CMK (cell line): ENCODE measurements at places on chromosomes 7 and 10.

DNA sequence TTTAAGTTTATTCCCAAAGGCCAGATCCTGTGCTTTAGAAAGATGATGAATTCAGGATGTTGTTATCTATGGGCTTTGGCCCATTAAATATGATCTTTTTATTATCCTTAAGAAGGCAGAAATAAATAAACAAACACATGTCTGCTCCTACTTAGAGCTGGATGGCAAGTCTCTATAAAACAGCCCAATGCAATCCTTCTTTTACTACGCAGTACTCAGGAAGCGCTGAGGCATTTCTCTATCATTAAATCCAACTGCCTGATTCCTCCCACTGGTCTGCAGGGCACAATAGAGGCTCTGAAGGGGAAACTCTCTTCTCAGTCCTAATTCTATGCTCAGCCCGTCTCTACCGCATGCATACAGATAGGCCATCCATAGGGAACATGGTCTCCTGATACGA lies 144.5 kb upstream of the TMEM72 start:
- no peak for DNase-seq

DNA sequence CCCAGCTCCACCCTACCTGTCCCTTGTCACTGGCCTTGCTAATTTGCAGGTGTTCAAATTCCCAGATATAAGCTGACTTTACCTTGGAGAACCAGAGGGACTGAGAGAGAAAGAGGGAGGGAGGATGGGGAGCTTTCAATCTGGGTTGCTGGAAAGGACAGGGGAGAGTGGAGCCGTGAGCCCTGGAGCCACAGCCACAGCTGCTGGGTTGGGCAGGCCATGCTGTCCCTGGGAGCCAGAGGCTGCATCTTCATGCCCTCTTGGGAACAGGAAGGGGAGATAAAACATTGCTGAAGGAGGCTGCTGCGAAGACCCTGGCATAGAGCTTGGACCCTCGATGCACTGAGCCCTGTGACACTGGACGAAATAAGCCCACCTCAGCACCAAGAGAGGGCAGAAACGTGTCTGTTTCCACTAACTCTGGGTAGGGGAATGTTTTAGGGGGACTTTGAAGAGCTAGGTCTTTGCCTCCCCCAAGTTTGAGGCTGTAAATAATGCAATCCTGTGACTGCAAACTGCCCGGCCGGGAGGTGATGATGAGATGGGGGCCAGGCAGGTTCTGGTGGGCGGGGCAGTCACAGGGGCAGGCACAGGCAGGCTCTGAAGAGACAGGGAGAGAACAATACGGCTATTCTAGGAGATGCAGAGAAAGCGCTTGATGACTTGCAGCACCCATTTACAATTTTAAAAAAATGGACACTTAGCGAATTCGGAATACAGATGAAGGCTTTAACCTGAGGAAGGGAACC lies 5.8 kb upstream of the JAKMIP3 start:
- no peak for DNase-seq

DNA sequence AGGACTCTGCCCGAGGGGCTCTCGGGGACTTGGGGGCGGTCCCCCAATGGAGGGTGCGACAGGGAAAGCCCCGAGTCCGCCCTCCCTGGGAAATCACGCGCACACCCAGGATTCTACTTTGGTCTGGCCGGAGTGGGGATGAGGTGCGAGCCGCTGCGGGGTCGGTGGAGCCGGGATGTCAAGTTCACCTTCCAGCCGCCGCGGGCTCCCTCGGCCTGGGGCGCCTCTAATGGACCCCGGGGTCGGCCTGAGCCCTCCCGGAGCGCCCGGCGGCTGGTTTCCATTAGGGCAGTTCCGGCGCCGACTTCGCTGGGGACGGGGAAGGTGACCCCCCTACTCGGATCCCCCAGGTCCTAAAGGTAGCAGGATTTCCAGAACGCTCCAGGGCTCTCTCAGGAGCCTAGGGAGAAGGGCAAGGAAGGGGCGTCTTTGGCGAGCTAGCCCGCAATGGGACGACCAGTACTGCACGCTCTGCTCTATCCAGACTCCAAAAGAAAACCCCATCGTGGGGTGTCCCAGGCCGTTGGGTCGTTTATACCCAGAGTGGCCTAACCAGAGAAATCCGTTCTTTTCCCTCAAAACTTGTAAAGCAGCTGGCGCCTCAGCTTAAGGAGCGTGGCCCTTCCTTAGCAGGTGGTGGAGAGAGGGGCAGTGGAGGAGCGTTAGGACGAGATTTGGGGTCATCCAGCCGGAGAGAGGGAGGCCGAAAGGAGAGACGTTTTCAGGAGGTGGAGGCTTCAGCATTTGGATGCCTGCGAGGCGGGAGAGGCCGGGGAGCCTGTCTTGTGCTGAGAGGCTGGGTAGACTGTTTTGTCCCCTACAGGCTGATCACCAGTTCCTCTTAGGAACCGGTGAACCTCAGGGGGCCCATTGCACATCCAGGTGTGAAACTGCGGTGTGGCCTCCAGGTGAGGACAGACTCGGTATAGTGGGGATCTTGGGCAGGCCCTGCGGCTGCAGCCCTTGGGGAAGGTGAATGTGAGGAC lies 860 bp upstream of the WDR86 start:
- no peak for DNase-seq

DNA sequence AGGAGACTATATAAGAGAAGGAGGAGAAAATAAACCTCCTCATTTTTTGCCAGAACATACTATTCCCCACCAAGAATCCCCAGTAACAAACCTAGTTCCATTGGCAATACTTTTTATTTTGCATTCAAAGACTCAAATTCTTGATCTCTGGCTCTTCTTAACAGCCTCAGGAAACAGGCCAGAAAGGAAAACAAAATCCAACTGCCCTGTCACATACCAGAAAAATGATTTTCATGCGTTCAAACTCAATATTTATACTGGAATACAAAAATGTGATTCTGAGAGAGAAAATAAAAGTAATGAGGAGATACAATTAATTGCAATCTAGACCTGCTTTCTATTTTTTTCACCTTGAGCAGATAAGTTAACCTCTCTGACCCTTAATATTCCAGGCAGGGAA lies 435.9 kb upstream of the AUTS2 start:
- DNase-seq = no peak

DNA sequence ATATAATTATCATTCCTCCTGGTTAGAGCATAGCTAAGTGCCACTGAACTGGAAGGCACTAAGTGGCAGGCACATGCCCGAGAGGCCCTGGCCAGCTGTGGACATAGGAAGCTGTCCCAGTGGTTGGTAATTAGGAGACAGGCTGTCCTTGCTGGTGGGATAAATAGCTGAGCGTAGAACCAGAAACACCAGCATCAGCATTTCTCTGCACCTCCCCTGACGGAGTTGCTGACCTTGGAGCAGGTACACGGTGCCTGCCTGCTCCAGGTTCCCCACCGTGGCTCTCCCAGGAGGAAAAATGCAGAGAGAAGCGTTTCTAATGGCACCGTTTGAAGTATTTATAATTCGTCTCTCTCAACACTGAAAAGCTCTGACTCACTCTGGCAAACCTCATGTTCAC lies 5.6 kb upstream of the ABLIM1 start:
- no peak for DNase-seq

DNA sequence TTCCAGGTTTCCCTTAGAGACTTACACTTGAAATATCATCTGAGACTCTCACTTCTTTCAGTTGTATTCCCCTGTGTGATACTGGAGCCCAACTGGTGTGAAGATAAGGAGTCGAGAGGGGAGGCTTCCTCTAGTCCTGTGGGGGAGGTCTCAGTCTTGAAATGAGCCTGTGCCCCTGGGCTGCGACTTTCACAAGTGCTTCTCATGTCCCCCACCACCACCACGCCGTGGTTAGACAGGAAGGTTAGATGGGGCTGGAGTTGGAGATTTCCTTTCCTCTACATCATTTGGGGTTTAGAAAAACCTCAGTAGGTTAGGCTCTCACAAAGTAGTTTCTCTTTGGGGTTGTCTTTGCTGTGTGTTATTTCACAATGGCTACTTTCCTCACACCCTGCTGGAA lies 25.6 kb upstream of the MKX start:
- DNase-seq = no peak

DNA sequence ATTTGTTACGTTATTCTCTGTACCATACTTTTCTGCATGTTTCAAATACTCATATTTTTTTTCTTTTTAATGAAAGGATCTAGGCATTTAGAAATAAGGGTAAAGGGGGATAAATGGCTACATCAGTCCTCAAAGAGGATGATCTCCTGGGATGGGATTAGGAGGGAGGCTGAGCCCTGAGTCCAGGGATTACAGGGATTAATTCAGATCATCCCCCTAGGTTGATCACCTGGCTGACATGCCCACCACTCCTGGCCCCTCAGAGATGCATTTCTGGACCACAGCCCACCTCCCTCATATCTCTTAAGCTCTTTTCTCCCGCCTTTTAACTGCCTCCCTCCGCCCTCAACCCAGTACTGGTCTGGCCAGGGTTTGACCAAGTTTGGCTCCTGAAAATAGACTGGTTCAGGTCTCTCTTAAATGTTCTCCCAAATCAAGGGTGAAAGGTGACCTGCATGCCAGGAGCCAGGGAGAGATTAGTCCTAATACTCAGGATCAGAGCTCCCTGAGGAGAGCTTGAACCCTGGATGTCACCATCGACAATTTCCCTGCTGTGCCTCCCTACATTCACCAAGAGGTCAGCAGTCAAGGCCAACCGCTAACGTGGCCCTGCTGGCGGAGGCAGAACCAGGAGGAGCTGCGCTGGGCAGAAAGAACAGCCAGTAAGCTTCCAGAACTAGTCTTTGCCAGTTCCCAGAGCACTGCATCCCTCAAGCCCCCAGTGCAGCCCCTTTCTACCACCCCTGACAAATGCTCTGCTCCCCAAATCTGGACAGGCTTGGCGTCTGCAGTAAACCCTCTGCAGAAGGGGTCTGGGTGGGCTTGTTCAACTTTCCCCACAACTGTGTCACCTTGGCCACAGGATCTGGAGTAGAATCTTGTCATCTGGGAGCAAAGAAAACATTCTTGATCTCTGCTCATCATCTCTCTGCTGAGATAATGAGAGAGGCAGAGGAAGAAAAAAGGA lies 3.0 kb upstream of the CCDC136 start:
- DNase-seq = no peak

- no peak for DNase-seq
These were observed 124.8 kb downstream of the KIAA1217 start for GRCh38 chr10:24333736-24334135.

- no peak for DNase-seq
These were observed 214.8 kb downstream of the CAMK1D start for GRCh38 chr10:12564173-12564572.

- no peak for DNase-seq
These were observed 169.5 kb downstream of the TMEM26 start for GRCh38 chr10:61283481-61284221.

DNA sequence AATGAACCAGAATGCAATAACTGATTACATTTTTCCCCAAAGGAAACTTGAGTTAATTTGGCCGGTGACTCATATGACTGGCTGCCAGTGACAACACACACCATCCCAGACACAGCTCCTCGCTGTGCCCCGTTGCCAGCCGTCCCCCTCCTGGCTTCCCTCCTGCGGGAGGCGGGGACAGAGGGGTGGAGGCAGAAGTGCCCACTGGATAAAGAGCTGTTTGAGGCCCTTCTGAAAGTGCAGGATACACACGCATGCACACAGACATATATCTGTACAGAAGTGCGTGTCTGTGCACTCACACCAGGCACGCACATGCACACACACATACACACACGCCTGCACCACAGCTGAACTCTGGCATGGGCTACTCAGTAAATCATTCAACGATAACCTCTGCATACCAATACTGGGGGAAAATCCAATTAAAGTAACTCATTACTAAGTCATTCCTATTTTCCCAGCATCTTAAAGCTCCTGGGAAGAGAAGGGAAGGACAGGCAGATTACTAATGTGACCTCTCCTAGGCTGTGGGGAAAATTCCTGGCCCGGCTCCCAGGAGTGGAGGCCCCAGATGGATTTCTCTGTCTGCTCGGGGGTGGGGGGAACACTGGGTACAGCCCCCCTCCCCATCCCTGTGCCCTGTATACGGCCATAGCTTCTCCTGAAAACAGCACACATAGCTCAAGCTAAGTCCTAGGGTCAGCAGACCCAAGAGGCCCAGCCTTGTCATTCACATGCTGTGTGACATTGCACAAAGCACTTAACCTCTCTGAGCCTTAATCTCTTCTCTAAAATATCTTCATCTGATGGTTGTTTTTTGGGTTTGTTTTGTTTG lies 52.3 kb upstream of the MYL10 start:
- DNase-seq = no peak

DNA sequence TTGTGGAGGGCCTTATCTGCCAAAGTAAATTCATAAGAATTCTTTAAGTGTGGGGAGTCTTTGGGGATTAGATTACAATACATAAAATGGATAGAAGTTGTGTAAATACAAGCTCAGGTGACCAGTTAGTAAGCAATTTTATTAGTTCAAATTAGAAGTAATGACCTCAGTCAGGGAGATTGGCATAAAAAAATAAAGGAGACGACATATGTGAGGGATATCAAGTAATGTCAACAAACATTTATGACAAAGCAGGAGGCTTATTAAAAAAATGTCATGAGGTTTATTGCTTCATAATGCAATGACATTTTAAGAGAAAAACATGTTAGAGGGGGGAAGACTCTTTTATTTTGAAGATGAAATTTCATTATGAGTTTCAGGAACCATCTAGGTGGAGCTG lies 1137.0 kb upstream of the PHF14 start:
- DNase-seq = no peak

DNA sequence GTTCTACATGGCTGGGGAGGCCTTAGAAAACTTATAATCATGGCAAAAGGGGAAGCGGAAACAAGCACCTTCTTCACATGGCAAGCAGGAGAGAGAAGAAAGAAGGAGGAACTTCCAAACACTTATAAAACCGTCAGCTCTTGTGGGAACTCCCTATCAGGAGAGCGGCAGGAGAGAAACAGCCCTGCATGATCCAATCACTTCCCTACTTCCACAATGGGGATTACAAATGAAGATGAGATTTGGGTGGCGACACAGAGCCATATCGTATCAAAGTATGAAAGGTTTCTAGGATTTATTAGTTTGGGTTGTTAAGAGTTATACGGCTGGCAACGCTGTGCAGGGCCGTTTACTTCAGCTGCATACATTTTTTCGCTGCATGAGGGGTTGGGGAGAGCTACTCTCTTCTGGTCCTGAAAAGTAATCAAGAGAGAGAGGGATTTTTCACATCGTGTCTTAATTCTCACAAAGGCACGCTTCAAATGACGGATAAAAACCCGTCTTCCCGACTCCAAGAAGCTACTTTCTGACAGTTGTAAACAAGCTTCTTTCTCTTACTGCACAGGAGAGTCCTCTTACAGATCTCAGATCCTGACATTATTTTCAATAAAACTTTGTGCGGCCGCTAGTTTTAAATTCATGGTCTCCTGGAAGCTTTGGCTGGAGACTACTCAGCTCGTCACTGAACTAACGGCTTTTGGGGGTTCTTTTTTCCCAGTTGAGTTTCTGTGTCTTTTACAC lies 751 bp upstream of the GTPBP10 start:
- DNase-seq = no peak
